NCI-H2107 (cell line): ENCODE measurements at places on chromosomes 7 and 10.

DNA sequence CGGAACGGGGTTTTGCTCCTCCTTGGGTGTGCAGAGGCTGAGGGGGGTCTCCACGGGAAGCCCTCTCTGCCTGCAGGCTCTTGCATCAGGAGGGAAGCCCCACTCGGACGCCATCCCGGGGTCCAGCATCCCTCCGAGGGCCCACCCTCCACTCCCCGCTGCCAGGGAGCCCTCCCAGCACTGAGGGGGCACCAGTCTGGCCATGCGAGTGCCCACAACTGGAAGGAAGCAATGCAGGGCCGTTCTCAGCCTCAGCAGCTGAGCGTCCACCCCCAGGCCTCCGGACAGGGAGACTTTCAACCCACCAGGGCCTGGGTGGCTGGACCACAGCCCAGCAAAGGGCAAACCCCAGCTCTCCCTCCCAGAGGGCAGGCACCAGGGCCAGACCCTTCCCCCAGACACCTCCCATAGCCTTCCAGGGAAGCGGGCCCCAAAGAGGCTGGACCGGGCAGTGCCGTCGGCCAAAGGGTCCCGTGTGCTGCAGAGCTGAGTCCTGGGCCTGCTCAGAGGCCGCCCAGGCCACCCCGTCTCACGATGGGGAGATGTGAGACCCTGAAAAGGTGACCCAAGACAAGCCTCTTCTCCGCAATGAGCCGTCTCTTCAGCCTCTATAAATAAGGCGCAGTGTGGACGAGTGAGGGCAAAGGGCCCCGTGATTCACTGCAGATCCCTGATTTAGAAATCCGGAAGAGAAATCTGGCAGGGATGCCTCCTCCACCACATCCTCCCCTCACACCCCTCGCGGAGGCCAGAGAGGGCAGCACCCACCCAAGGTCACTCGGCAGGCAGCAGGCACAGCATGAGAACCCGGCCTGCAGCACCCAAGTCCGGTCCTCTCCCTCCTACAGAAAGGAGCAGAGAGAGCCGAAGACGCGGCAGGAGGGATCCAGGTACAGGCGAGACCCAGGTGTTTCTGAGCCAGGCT is 81.9 kb upstream of the DNAAF5 start:
- DNase-seq: no peak

DNA sequence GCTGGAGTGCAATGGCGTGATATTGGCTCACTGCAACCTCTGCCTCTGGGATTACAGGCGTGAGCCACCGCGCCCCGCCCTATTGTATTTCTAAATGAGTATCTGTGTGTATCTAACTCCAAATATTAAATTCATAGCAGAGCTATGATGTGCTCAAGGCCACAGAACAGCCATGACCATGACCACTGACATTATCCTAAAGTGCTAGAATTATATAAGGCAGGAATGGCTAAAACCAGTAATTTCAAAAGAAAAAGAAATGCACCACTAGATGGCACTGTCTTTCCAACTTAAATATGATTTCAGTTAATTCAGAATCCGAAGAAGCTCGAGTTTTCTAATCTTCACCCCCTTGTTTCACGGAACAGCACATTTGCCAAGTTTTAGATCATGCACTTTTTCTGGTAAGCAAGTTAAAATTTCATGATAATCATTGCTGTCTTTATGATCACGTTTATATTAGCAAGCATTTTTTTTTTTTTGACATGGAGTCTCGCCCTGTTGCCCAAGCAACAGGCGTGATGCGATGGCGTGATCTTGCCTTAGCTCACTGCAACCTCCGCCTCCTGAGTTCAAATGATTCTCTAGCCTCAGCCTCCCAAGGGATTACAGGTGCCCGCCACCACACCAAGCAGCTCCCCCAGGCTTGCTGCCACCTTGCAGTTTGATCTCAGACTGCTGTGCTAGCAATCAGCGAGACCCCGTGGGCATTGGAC is 65.3 kb downstream of the OR13A1 start:
- no peak for DNase-seq

DNA sequence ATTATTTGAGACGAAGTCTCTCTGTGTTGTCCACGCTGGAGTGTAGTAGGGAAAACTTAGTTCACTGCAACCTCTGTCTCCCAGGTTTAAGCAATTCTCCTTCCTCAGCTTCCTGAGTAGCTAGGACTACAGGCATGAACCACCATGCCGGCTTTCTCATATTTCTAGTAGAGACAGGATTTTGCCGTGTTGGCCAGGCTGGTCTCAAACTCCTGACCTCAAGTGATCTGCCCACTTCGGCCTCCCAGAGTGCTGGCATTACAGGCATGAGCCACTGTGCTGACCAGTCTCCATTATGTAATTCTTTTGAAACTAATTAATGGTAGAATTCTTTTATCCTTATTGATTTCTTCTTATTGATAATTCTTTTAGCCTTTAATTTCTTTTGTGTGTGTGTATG is 32.5 kb downstream of the PCLO start:
- no peak for DNase-seq

GRCh38 chr10:73263693-73264347 is 11.4 kb upstream of the MRPS16 start:
- DNase-seq: no peak

GRCh38 chr7:141167381-141167964 is 93.6 kb downstream of the TMEM178B start:
- no peak for DNase-seq

DNA sequence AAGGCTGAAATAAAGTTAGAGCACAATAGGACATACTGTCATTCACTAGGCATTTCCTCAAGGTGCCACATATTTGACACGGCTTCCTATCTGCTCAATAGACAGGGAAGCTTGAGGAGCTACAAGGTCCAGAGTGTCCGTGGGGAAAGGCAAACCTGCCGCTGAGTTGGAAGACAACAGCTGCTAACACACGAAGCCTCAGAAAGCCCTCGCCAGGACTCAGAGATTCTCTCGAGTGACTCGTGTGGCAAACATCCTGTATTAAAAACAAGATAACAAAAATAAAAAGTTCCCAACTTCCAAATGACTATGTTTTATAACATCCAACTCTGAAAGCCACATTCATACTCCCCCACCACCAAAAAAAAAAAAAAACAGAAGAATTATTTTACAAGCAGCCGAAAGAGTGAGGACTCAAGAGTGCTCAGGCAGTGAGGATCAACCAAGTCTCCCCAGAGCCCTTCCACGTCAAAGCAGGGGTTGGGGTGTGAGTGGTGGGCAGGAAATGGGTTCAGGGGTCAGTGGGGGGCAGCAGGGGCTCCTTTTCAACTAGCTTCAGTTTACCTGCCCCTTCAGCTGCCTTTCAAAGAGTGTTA is 67.6 kb downstream of the STK17A start:
- DNase-seq: no peak

GRCh38 chr7:104604706-104605105 is 276.3 kb downstream of the LHFPL3 start:
- no peak for DNase-seq

DNA sequence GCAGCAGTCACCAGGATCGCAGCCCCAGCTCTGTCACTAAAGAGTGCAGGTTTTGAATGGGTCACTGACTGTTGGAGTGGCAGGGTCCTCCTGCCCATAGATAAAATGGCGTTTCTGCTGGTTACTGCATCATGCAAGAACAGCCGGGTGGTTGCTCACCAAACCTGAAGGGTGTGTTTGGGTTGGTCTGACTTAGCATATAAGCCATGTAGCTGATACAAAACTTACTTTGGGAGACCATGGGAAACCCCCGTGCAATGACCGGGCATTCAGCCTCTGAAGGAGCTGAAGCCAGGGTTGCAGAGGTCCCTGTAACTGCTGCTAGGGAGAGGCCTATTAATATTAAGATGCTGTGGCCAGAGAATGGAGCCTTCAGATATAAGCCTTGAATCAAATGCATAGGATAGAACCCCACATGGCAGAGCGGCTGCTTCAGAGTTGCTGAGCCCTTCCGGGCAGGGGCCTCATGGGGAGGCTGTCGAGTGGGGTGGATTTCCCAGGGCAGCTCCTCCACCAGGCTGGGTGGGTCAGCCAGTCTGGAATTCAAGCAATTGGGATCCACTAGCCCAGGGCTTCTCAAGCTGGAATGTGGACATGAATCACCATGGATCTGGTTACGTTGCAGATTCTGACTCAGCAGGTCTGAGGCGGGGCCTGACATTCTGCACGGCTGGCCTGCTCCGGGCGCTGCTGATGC is 70.9 kb upstream of the CTBP2 start:
- no peak for DNase-seq

DNA sequence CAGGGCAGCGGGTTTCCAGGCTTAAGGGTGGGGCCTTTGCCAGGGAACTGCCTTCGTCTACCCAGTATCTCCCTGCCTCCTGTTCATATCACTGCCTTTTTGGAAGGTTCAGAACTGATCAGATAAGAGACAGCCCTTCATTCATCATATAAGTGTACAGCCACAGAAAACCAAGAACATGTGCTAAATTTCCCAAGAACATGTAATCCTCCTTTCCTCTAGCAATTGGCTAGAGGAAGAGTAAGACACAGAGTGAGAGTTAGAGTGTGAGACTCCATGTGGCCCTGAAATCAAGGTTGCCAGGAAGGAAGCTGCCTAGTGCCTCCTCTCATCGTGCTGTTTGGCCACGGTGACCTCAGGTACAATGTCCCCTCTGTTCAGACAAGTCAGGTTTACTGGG is 770.9 kb downstream of the TNS3 start:
- no peak for DNase-seq

- no peak for DNase-seq
These were observed 5.3 kb downstream of the SH3PXD2A start for GRCh38 chr10:103849880-103850571.

DNA sequence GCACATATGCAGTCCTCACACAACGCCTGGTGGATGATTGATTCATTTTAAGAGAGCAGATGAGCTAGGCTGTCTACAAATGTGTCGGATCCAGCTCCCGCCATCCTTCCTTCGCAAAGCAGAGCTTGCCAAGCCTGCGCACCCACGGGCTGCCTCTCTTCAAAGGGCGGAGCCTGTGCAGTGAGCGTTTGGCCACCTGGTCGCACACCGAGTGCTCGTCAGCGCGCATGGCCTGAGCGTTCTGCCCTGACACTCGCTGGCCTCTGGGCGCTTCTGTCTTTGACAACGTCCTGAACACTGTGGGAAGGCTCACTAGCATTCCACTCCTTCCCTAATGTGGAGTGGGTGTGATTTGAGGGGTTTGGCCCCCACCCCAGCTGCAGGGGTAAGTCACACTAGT is 47.1 kb upstream of the TMEM72 start:
- DNase-seq: no peak

GRCh38 chr10:31098046-31098445 is 66.4 kb upstream of the ZNF438 start:
- no peak for DNase-seq

DNA sequence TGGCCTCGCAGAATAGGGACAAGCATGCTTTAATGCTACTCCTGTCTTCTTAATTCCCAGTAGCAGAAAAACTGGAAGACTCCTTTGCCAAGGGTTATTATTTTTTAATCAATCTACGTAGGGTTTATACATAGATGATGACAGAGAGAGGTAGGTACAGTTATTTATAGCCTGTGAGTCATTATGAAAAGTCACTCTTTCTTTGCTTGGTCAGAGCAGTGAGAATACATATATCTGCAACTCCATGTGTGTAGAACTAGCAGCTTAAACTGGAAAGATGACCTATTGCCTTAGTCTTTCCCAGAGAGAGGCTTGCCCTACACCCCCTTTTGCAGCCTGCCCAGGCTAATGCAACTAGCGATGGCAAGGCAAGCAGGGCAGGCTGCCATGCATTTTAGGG is 1050.6 kb downstream of the NRG3 start:
- DNase-seq: no peak

- no peak for DNase-seq
These were observed 12.1 kb upstream of the SNX13 start for GRCh38 chr7:17952387-17952786.

GRCh38 chr7:43148161-43148731 is 35.8 kb downstream of the HECW1 start:
- DNase-seq: no peak

GRCh38 chr7:2624293-2624886 is 7.4 kb upstream of the TTYH3 start:
- no peak for DNase-seq

DNA sequence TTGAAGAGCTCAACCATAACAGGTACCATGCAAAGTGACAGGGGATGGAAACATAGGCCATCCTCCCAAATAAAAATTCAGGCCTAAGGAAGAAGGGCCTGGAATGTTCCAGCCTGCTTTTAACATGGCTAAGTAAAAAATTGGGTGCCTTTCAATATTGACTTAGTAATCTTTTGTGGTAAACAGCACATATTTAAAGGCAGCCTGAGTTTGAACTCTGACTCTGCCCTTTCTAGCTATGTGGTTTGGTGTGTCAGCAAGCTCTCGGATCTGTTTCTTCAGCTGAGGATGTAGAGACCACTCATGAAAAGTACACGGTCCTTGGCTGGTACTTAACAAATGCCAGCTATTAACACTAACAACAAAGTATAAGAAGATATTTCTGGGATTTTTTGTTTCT is 191.8 kb upstream of the CDCA7L start:
- no peak for DNase-seq

- no peak for DNase-seq
These were observed 428.6 kb downstream of the LRMDA start for GRCh38 chr10:75860009-75860408.
